HEK293T (cell line): ENCODE measurements at places on chromosomes 13 and 19.

- DNase-seq, result no peak
These were observed 16.1 kb upstream of the SLC15A1 start for GRCh38 chr13:98768522-98768921.

GRCh38 chr19:35140207-35140961 lies 1.8 kb downstream of the FXYD1 start:
- no peak for DNase-seq

DNA sequence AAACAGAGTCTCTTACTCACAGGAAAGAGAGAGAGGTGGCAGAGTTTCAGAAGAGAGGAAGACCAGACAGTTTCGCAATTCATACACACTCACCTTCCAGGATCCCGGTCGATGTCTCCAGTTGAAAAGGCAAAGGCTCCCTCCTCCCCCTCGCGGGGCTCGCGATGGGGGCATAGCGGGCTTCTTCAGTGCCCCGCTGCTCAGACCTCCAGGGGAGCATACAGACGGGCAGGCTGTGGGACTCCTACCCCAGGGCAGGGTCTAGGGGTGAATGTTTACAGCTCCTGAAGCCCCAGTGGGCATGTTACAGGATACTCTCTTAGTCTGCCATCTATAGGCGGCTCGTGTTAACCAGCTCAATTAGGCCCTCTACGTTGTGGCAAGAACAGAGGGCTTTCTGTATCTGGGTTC lies 139.2 kb downstream of the SLITRK5 start:
- DNase-seq, result no peak

- peak; percentile 5 for DNase-seq
These were observed 401 bp upstream of the ZNF765 start for GRCh38 chr19:53394522-53394973.

DNA sequence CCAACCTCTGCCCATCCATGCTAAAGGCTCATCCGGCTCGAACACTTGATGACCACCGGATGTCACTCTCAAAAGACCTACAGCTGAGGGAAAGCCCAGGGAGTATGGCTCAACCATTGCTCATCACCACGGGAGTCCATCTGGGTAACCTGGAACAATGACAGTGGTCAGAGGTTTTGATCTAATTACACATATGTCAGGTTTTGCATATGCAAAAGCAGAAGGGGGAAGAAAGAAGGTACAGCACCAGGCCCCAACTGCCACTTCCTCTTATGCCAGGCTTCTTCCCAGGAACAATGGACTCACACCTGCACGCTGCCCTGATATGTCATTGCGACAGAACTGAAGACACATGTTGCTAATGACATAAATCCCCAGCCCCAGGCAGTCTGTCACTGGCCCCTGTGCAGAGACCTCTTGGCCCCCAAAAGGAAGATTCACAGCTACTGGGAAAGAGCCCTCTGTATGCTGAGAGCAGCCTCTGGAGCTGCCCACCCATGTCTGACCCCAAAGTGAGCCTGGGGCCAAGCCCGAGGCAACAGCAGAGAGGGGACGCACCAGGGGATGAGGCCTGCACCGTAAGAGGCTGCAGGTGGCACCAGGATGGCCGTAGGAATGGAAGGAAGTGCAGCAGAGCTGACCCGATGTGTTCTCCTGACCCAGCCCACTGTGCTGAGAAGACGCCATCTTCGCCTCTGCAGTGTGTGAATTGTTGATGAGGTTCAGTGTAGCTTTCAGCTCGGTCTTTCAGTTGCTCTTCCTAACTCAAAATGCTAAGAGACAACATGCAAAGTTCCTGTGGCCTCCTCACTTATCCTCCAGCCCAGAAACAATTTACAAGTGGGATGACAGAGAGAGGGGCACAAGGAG lies 26.3 kb downstream of the EPS15L1 start:
- no peak for DNase-seq

- no peak for DNase-seq
These were observed 72.4 kb upstream of the USPL1 start for GRCh38 chr13:30545320-30545719.

DNA sequence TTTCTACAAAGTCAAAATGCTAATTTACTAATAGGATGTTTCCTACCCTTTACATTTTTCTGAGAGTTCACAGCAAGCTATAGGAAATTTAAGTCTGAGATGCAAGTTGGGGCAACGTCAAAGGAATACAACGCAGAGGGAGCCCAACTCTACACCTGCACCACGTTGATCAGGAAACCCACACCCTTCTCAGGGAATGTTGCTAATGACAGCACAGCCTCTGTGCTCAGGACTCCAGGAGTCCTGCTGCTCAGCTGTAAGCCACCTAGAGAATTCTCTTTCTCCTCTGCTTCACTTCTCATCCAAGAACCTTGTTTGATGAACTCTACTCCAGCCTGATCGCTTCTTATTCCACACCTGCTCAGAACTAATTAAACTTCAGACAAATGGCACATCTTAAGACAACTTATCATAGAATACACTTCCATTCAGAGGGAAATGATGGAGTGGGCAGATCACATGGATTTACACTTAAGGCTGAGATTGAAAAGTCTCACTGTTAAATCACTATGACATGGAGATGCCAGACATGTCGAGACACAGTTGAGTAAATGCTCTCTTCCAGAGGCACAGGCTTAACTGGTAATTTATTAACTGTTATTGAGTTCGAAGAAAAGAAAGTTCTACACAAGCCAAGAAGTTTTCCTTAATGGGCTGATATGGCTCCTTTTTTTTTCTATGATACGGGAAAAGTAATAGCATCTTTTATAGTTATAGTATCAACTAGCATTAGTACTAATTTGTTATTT lies 811.6 kb upstream of the ARGLU1 start:
- DNase-seq, result no peak

GRCh38 chr13:29498426-29499040 lies 97.0 kb downstream of the SLC7A1 start:
- no peak for DNase-seq

- no peak for DNase-seq
These were observed 232.6 kb downstream of the UQCRFS1 start for GRCh38 chr19:28980236-28980868.

DNA sequence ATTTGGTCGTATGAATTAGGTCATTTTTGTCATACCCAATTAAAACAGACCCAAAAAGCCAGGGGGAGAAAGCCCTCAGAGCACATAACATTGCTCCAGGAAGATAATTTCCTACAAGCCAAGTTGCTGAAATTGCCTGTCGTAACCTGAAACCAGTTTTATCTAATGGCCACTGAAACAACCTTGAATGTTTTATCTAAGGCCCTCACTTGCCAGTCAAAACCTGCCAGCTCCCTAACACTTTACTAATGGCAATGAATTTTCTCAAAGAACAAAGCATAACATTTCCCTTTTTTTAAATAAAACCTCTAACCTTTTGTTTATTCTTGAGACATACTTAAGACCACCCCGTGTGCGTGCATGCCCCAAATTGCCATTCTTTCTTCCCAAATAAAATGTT lies 496.2 kb upstream of the KLHL1 start:
- peak; percentile 45 for DNase-seq

DNA sequence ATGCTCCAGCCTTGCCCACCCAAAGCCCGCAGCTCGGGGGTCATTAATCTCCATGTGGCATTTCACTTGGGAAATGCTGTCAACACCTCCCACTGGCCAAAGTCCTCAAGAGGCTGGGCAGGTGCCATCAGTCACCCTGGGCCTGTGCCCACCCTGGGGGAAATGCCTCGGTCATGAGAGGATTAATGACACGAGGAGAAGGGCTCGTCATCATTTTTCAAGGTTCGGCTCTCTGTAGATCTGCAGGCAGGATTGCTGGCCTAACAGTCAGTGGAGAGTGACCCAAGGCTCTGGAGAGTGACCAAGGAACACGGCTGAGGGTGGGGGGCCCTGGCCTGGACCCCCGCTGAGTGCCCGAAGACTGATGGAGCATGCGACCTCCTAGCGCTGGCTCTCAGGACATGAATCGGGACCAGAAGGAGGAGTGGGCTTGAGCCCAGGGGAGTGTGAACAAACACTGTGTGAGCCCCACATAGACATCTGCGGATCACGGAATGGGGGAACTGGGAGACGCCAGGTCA lies 15.2 kb upstream of the KCTD15 start:
- no peak for DNase-seq

DNA sequence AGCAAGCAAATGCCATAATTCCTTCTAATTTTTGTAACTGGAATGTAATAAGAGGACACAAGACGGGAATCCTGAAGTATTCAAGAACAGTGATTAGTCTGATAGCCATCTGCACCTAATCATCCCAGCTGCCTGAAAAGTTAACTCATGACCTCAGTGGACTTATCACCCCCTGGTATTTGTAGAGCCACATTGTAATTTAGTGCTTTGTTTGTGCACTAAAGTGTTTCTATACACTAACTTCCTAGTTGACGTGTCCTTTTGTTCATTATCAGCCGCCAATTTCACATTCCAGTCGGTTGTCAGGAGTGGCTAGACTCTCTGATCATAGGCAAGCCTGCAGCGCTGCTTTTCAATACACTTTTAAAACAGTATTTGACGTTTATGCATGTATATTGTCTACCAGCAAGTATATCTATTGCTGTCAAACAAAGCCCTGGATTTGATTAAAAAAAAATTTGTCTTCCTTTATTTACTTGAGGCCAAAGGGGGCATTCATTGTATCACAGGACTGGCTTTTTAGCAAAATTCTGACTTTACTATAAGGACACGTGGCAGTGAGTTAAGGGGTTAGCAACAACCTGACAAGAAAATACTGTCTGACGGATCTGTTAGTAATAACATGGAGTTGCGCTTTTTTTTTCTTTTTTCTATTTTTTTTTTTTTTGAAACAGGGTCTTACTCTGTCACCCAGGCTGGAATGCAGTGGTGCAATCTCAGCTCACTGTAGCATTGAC lies 10.4 kb upstream of the SOX21 start:
- DNase-seq, result no peak
